ENCODE measurements at places on chromosomes 12 and 14. TPM values are rescaled to one million over a fixed set of nuclear protein-coding genes. Genes with fewer than 3 reads are reported as not detected.

DNA sequence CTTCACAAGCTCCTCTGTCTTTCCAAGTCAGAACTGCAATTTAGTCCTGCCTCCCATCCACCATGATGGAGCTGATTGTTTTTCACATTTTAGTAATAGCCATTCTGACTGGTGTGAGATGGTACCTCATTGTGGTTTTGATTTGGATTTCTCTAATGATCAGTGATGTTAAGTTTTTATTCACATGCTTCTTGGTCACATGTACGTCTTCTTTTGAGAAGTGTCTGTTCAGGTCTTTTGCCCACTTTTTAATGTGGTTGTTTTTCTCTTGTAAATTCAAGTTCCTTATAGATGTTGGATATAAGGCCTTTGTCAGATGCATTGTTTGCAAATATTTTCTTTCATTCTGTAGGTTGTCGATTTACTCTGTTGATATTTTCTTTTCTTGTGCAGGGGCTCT is 4.1 kb upstream of the TAS2R14 start:
- no peak overlapping the region for H3K4me3 ChIP-seq
- no peaks in the 10 kb centered on the region for H3K27me3 ChIP-seq
- DNase-seq: no peak
- no peaks in the 10 kb centered on the region for H3K4me1 ChIP-seq

- H3K36me3 ChIP-seq: no peaks in the 10 kb centered on the region
- H3K4me1 ChIP-seq: no peaks in the 10 kb centered on the region
- no peak overlapping the region for H3K4me3 ChIP-seq
These were observed 125.2 kb downstream of the ALX1 start for GRCh38 chr12:85405262-85405661.

The CD9 gene
- 38.9 TPM for polyA plus RNA-seq

The ACTN1 gene
- polyA plus RNA-seq: 70.7 TPM
